ENCODE measurements at places on chromosomes 3 and 15.

DNA sequence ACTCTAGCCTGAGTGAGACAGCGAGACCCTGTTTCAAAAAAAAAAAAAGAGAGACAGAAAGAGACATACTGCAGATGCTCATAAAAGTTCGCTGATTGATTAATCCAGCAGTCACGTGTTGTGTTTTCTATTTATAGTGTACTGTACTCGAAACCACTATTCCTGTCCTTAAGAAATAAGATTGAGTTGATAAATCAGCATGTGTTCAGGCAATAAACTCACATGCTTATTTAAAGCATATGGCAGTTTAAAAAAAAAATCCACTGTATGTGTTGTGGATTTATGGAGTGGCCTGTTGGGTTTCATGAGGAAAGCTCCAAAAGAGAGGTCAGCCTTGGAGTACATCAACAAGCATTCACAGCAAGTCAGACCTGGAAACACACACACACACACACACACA lies 17.7 kb downstream of the RPL22L1 start:
- no peak for DNase-seq

DNA sequence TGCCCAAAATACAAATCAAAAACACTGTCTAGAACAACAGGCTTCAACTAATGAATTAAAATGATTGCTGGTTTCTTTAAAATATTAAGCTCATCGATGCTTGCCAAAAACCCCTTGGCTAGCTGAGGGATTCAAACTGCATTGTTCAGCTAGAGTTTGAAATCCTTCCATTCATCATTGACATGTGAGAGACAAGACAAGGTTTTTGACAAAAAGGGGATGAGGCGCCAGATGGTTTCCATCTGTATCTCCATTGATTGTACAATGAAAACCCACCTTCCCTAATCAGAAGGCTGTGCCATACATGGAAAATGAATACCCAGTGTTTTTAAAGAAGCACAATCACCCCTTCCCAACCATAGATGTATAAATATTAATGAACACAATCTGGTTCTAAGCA lies 67.8 kb downstream of the THRB start:
- no peak for DNase-seq

GRCh38 chr3:161025911-161026310 lies 79.2 kb downstream of the B3GALNT1 start:
- DNase-seq, result no peak

- DNase-seq, result no peak
Observed at GRCh38 chr15:76239786-76240185, 71.5 kb downstream of the ETFA start.

- DNase-seq, result peak; percentile 67
Observed at GRCh38 chr15:33013827-33014445, 180.6 kb downstream of the FMN1 start.

DNA sequence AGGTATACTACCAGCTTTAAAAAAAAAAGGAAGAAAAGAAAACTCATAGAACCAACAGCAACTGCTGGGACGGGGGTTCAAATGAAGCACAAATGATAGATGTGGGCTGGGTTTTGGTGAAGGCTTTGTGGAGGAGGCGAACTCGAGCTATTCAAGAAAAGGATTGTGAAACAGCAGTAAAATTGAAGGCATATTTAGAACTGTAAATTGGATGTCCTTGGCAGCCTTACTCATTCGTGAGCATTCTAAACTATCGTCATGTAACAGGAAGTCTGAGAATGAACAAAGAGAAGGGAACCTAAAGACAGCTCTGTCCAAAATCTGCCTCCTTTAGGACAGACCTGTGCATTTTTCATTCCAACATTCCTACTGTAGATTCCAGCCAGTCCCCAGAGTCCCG lies 97.8 kb downstream of the LARS2 start:
- no peak for DNase-seq

- peak; percentile 32 for DNase-seq
Observed at GRCh38 chr15:91967935-91968606, 114.6 kb downstream of the SLCO3A1 start.

DNA sequence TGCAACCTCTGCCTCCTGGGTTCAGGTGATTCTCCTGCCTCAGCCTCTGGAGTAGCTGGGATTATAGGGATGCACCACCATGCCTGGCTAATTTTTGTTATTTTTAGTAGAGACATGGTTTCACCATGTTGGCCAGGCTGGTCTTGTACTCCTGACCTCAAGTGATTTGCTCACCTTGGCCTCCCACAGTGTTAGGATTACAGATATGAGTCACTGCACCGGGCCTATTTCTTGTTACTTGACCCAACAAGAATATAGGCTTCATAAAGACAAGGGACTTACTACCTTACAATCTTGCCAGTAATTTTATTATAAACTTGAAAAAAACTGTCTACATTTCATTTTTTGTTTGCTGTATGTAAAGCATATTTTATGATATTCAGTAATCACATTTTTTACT lies 21.4 kb upstream of the ZBTB47 start:
- DNase-seq, result peak; percentile 34

All from astrocyte of the spinal cord (primary cell).